ENCODE measurements at places on chromosomes 16 and 17.

DNA sequence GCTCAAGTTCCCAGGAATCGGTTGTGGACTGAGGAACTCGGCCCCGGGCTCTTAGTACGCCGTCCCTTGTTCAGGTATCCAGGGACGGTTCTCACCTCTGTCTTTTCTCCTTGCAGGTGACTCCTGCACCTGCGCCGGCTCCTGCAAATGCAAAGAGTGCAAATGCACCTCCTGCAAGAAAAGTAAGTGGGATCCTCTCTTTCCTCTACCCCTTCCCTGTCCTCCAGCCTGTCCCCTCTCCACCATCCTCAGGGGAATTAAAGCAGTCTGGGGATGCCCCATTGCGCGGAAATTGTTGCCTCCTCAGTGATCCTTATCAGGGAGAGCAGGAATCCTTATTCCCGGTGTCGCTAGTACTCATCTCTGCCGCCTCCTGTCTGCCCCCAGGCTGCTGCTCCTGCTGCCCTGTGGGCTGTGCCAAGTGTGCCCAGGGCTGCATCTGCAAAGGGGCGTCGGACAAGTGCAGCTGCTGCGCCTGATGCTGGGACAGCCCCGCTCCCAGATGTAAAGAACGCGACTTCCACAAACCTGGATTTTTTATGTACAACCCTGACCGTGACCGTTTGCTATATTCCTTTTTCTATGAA, 585 bp downstream of the MT2A start:
- no peak for DNase-seq

DNA sequence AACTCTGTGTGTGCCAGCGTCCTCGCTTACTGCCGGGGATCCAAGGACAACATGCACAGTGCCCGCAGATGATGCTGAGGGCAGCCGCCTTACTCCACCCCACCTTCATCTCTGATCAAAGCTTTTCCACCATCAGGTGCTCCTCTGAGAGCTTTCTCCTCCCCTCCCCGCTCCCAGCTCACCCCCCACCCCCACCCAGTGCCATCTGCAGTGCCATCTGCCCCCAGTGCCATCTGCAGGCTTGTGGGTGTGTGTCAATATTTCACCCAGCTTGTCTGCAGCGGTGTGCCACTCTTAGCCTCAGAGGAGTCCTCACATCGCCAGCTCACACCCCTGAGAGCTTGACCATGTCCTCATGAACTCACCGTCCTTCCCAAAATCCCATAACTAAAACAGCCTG, 98.2 kb upstream of the NOL11 start:
- no peak for DNase-seq

- DNase-seq, result no peak
These were observed 276.2 kb upstream of the CCL2 start for GRCh38 chr17:33978889-33979288.

- no peak for DNase-seq
These were observed 35.6 kb downstream of the YPEL2 start for GRCh38 chr17:59366773-59367656.

All from activated T-helper 1 cell treated with Interleukin-2 at 50 U/mL for 16 hours (primary cell).